Activated B cell treated with CpG ODN at 0.5 μM for 24 hours (primary cell): ENCODE measurements at places on chromosomes 7 and 10.

DNA sequence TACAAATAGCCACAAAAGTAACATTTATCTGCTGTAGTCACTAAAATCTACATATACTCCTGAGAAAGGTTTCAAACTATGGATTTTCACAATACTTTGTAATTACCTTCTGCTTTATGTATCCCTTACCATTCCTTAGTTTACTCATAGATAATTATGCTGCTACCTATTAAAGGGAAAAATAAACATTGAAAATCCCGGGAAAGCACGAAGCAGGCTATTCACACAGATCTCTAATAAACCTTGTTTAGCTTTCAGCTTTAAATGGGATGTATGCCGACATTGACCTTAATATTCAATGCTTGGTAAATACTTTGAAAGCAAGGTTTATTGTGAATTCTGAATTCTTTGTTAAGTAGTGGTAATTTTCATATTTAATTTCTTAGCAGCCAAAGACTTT, 58.5 kb upstream of the SMIM30 start:
- no peak for DNase-seq

DNA sequence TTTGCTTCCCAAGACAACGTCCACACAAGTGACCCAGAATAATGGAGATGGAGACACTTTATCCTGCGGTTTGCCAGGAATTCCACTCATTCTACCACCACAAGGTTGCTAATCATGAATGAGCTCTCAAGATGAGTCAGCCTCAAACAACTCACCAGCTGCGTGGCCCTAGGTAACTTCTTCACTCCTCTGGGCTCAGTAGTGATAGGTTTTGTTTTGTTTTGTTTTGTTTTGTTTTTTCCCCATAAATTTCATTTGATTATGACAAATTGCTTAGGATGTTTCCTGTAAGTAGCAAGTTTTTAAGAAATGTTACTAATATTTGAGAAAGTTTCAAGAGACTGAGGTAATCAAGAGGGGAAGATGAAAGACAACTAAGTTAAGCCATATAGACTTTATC, 286.8 kb downstream of the PARD3 start:
- DNase-seq: no peak

- no peak for DNase-seq
Observed at GRCh38 chr7:157444843-157445135, 108.0 kb downstream of the DNAJB6 start.

- DNase-seq: no peak
Observed at GRCh38 chr10:132692311-132692710, 93.6 kb downstream of the NKX6-2 start.

GRCh38 chr7:155294511-155294778, 3.2 kb upstream of the INSIG1 start:
- no peak for DNase-seq

DNA sequence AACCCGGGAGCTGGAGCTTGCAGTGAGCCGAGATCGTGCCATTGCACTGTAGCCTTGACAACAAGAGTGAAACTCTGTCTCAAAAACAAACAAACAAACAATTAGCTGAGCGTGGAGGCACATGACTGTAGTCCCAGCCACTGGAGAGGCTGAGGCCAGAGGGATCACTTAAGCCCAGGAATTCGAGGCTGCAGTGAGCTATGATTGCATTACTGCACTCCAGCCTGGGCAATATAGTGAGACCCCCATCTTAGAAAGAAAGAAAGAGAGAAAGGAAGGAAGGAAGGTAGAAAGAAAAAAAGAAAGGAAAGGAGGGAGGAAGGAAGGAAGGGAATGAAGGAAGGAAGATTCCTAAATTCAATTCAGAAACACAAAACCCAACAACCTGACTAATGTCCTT, 141.3 kb upstream of the TNRC18 start:
- no peak for DNase-seq

DNA sequence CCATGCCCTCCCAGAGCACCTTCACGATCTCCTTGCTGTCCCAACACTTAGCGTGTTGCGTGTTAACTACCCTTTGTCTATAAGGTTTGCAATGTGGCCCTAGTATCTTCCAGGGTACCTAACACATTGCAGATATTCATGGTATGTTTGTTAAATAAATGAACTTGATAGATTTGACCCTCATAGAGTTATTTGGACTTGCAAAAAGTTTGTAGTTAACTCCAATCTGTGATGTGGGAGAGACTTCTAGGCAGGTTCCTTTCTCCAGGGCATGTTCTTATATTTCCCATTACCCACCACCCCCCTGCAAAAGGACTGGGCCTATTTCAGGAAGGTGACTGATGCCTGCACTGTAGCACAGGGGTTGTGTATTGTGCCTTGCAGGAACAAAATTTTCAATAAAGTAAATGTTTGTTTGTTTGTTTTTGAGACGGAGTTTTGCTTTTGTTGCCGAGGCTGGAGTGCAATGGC, 612 bp downstream of the HILPDA start:
- no peak for DNase-seq
